ENCODE measurements at places on chromosomes 2 and 18. TPM values are rescaled to one million over a fixed set of nuclear protein-coding genes. Genes with fewer than 3 reads are reported as not detected.

The PPIG gene
- total RNA-seq, result 14.6 TPM

The GPR148 gene
- not detected for total RNA-seq

The DSG4 gene
- total RNA-seq, result not detected

The ZC3H6 gene
- total RNA-seq, result 1.8 TPM

The HMSD gene
- not detected for total RNA-seq

The ABCG5 gene
- total RNA-seq, result not detected

The ACVR2A gene
- 3.5 TPM for total RNA-seq

The ANKRD30B gene
- total RNA-seq, result not detected

The DCDC2C gene
- total RNA-seq, result 0.13 TPM

The RNF152 gene
- 83.6 TPM for total RNA-seq

The GAL3ST2 gene
- not detected for total RNA-seq

The TSPYL6 gene
- total RNA-seq, result not detected

The TUBA3E gene
- not detected for total RNA-seq

The RBM44 gene
- total RNA-seq, result 0.38 TPM

The TBR1 gene
- under 0.01 TPM for total RNA-seq

The VIT gene
- 0.26 TPM for total RNA-seq

The FAM124B gene
- 48.8 TPM for total RNA-seq

The OTOS gene
- total RNA-seq, result not detected

The ALPI gene
- total RNA-seq, result not detected

The DRC1 gene
- total RNA-seq, result not detected

The C2orf78 gene
- not detected for total RNA-seq

The DLX2 gene
- not detected for total RNA-seq

The ZNF2 gene
- 8.1 TPM for total RNA-seq

The COLEC11 gene
- 0.13 TPM for total RNA-seq

The ASIC4 gene
- not detected for total RNA-seq

The KRTCAP3 gene
- 0.38 TPM for total RNA-seq

The RGPD3 gene
- 0.13 TPM for total RNA-seq

The NT5C1B gene
- not detected for total RNA-seq

The PLEKHM3 gene
- total RNA-seq, result 7.2 TPM

The GORASP2 gene
- 28.3 TPM for total RNA-seq

The HOXD13 gene
- total RNA-seq, result not detected

Data from dermis microvascular lymphatic vessel endothelial cell (primary cell).